ENCODE measurements at places on chromosomes 12 and 14.

GRCh38 chr12:96235484-96235826 lies 41.3 kb downstream of the ELK3 start:
- DNase-seq = no peak

DNA sequence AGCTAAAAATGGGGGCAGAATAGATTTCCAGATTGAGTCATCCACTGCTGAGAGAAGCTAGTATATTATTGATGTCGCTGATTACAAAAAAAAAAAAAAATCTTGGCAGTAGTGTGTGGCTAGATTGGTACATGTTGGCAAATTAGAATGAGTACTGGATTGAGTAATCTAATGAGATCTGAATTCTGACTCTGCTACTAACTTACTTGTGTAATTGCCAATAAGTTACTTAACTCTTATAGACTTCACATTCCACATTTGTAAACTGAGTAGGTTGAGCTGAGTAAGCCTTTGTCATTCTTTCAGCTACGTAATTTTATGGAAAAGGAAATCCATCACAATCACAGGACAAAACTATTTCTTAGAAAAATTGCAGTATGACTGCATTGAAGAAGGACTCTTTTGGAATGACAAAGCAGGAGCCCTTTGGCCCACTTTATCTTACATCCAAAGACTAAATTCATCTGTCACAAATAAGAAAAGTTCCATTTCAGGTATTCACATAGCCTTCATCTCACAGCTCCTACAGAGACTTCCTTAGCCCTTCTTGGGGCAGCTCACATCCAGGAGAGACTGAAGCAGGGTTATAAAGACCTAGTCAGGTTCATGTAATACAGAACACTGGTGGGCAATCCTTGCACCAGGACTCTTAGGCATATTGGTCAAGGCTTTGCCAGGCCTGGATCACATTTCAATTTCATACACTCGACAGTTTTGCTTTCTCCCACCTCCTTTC lies 197.3 kb upstream of the CPNE8 start:
- DNase-seq = no peak

GRCh38 chr14:49915085-49915484 lies 22.2 kb downstream of the ARF6 start:
- DNase-seq = no peak

GRCh38 chr14:100297320-100298300 lies 8.6 kb downstream of the SLC25A29 start:
- no peak for DNase-seq

DNA sequence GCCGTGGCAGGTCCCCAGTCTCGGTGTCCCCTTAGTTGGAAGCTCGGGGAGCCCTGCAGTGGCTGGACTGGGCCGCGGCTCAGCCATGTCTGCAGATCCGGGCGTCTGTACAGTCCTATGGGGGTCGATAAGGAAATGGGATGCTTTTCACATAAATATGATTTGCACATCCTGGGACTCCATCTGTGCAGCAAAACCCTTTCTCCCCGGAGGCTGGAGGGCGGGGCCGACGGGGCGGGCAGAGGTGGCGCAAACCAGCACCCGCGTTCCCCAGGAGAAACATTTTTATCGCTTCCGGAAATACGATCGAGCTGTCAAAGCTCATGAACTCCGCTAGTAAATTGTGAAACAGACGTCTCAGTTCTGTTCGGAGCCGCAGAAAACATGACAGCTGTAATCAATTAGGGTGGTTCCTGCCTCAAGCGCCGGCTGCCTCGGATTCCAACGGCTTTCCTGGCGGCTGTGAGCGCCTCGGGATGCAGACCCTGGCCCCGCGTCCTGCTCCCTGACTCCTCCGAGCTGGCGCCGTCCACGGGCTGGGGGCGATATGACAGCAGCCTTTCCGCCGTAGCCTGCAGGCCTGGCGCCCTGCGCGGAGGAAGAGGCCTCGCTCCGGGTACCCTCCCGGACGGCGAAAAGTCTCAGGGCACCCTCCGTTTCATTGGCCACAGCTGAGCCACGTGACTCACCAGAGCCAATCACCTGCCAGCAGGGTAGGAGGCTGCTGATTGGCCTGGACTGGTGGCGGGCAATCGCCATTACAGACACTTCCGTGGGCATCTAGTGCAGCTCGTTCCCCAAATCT lies 23.0 kb downstream of the DIO3 start:
- no peak for DNase-seq

GRCh38 chr14:62289471-62289870 lies 527.3 kb downstream of the SNAPC1 start:
- DNase-seq = no peak

GRCh38 chr12:12020762-12021161 lies 50.0 kb upstream of the BCL2L14 start:
- DNase-seq = no peak

GRCh38 chr12:8870586-8870985 lies 43.7 kb upstream of the PHC1 start:
- DNase-seq = no peak

GRCh38 chr12:71195338-71195896 lies 37.6 kb upstream of the TSPAN8 start:
- DNase-seq = no peak

GRCh38 chr14:98877065-98877464 lies 394.9 kb downstream of the BCL11B start:
- no peak for DNase-seq

DNA sequence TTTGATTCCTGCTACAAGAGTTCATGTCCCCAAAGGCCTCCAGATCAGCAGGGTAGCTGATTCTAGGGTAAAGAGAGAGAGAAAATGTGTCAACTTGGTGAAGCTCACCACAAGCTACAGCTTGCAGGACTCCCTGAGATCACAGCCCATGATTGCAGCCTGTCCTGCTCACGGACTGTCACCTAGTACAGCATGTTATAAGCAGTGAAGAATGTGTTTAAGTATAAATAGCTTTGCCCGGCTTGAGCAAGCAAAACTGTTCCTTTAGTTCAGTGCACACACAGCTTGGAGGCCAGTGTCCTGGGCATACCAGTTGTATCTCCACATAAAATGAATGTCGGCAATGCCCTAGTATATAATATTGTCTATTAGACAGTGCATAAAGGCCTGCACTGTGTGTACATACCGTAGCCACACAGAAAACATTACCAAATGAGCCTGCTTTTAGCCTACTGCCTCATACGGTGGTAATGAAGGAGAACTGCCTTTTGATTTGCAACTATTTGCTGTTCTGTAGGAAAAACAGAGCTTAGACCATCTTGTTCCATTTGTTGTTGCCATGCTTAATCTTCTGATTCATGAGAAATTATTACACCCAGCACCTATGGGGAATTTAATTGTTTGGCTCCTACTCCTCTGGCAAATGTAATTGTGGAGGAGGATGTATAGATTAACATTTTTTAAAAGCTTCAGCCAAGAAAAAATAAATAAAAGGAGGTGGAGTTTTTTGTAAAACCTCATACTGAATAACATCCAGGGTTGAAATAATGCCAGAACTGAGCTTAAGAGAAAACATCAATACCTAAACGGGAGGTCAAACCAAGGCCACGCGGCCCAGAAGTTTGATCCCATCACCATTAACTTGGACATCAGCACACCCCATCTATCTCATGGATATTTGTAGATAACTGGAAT lies 108.1 kb upstream of the G2E3 start:
- DNase-seq = no peak

DNA sequence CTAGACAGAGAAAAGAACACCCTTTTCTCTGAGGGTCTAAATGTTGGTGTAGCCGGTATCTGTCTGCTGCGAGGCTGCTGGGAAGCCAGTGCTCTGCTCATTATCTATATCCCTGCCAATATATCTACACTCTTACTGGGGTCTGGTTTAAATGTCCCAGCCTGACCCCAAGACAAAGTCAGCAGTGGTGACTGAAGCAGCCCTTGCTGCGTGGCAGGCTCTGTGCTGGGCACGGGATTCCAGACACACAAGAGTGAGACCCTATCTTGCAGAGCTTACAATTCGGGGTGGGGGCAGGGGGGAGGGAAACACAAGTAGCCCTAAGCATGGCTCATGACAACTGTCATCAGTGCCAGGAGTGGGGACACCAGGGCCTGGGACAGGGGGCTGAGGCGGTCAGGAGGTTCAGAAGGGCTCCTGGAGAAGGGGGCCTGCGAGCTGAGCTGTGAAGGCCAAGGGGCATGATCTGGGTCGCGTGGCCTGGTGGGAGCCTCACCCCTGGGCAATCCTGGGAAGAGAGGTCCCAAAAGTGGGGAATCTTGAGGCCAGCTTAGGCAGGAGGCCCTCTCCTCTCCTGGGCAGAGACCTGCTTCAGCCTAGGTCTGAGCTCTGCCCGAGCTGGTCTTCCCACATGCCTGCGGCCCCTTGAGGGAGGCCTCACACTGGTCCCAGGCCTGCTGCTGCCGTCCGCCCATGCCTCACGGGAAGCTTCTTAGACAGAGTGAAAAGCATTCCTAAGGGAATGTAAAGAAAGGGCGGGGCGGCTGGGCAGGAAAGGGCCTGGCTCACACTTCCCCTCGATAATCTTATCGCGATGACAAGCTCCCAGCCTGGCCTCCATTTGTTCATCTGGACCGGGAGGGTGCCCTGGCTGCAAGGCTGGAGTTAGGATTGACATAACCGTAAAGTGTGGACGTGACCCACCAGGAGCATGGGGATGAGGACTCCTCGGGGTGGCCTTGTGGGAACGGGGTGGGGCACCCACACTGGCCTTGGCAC lies 7.3 kb upstream of the RCOR1 start:
- no peak for DNase-seq

GRCh38 chr12:107560899-107561285 lies 124.7 kb upstream of the PWP1 start:
- no peak for DNase-seq

DNA sequence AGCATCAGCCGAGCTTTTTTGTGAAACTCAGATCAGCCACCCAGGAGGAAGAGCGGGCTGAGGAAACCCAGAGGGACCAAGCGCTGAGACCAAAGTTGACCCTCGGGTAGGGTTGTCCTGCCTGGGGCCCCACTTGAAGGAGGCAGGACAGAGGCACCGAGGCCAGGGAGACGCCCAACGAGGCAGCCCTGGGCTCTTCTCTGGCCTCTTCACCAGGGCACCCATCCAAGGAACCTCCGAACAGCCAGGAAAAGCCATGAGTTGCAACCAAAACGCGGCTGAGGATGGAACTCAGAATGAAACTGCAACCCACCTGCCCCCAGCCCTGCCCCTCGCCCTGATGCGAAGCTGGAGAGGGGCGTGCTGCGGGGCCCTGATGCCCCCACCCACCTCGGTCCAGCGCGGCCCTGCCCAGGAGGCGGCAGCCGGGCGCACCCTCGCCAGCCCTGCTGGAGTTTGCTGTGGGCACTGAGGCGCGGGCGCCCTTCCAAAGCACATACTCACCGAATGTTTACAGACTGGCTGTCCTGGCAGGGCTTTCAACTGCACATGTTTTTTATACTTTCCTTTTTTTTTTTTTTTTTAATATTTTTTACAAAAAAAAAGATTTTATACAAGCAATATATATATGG lies 41.9 kb downstream of the JDP2 start:
- DNase-seq = no peak

GRCh38 chr12:24228371-24228770 lies 278.9 kb upstream of the SOX5 start:
- no peak for DNase-seq

GRCh38 chr12:106369624-106370346 lies 12.2 kb downstream of the POLR3B start:
- DNase-seq = no peak

DNA sequence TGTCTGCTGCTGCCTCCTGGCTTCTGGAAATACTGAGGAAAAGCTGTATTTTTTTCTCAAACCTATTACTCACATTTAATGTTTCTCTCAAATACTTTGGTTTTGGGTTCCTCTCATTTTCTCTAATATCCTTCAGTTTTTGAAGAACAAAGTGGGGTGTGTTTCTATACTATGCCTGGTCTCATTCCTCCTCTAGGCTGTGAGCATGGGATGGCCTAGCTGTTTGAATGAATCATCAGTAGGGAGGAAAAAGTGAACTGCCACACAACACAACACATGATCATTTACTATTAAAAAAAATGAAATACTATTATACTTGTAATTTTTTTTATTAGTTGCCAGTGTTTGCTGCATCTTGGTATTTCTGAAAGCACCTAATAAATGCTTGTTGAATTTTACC lies 11.3 kb upstream of the SMCO3 start:
- DNase-seq = no peak

GRCh38 chr12:106342397-106343213 lies 14.9 kb upstream of the POLR3B start:
- DNase-seq = no peak

DNA sequence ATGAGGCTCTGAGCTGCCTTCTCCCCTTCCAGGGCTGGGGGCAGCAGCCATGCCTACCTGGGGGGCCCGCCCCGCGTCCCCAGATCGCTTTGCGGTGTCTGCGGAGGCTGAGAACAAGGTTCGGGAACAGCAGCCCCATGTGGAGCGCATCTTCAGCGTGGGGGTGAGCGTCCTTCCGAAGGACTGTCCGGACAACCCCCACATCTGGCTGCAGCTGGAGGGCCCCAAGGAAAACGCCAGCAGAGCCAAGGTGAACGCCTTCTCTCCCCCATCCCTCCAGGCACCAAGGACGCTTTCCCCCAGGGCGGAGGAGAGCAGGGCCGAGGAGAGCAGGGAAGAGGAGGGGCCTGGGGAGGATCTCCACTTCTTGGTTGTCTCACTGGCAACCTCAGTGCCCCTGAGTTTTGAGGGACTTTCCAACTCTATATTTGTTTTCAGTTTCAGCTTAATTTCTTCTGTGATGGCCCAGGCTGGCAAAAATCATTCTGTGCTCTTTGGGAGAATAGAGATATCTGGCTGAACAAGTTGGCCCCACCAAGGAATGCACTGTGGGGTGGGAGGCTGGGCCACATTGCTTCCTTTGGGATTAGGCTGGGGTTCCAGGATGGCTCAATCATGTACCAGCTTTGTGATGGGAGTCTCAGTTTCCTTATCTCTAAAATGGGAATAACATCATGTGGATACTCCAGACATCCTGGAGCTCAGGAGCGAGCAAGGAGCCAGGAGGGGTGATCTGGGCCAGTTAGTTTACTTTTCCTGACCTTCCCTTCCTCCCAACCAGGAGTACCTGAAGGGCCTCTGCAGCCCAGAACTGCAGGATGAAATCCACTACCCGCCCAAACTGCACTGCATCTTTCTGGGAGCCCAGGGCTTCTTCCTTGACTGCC lies 1.2 kb downstream of the KHNYN start:
- peak; percentile 45 for DNase-seq

GRCh38 chr14:39102265-39102968 lies 618 bp downstream of the SEC23A start:
- no peak for DNase-seq

DNA sequence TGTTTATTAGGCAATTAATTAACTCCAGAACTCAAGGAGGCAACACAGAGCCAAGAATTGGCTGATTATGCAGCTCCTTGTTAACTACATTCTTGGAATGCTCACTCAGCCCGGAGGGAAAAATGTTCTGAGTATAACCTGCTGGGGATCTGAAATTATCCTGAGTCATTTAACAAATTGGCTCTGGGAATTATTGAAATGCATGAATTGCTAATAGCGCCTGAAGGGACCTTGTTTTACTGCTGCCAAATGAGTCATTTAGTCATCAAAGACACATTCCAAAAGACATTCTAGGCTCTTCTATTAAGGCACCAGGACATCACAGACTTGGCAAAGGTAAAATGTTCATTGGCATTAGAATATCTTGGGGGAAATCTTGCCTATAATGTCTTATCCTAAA lies 13.0 kb downstream of the TMEM52B start:
- DNase-seq = no peak
